B cell (primary cell): ENCODE measurements at places on chromosomes 13 and 19. TPM values are rescaled to one million over a fixed set of nuclear protein-coding genes. Genes with fewer than 3 reads are reported as not detected.

HIPK4 gene
- total RNA-seq: 0.20 TPM in 1 of 2 replicates, not detected in the other

DNA sequence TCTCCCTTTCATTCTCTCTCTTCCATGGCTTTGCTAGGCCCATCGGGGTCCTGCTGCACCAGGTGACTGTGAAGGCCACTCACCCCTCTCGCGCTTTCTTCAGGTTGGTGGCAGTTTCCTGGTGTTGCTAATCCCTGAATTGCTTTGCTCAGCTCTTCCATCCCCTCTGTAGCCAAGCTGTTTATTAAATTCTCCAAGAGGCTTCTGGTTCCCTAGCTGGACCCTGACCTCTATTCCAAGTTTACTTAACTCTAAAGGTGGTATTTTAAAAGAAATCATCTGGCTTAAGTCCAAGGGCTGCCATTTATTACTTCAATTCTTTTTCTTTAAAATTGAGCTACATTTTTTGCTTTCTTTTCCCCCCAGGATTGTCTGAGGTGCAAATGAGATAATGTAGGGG lies 32.7 kb upstream of the MICU2 start:
- DNase-seq: no peak
- H3K36me3 ChIP-seq: no peaks in the 10 kb centered on the region
- H3K27ac ChIP-seq: no peak overlapping the region
- H3K4me1 ChIP-seq: no peaks in the 10 kb centered on the region

DNA sequence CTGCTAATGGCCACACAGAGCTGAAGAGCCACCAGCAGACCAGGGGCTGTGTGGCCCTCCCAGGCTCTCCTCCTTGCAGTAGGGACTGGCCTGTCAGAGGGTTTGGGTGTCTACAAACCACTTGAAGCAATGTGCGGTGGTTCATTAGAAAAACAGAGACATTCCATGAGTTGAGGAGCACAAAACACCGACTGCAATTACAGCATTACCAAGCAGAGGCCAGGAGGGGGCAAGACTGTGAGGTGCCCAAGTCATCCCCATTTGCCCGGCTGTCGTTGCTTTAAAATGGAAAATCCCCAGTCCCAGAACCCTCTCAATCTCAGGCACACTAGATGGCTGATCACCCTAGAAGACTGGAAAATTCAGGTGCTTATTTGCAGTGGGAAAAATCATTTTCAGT lies 15.0 kb downstream of the TMTC4 start:
- no peaks in the 10 kb centered on the region for H3K27me3 ChIP-seq
- peaks cover 12% of the 10 kb centered on the region for H3K4me1 ChIP-seq
- no peak for DNase-seq
- H3K4me3 ChIP-seq: no peak overlapping the region

- H3K4me3 ChIP-seq: no peak overlapping the region
- no peaks in the 10 kb centered on the region for H3K36me3 ChIP-seq
- DNase-seq: no peak
- no peaks in the 10 kb centered on the region for H3K27me3 ChIP-seq
- H3K27ac ChIP-seq: no peak overlapping the region
- H3K4me1 ChIP-seq: no peaks in the 10 kb centered on the region
Observed at GRCh38 chr19:27754700-27755099, 1458.3 kb downstream of the UQCRFS1 start.

DNA sequence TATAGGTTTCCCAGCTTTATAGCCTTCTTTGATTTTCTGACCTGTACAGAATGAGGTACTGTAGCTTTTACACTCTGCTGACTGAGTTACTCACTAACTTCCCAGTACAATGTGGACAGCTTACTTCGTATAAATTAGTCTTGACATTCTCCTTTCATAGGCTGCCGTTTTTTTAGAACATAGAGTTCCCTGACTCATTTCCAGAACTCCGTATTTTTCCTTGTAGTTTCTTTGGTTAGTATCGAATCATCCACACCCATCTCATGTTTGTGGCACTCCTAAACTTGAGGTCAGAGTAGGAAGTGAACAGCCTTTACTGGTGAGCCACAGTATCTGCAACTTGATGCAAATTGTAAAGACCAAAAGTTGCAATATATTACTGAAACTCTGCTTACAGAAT lies 303.9 kb downstream of the SLITRK5 start:
- no peak overlapping the region for H3K4me3 ChIP-seq
- H3K4me1 ChIP-seq: no peaks in the 10 kb centered on the region
- no peaks in the 10 kb centered on the region for H3K27me3 ChIP-seq
- no peak overlapping the region for H3K27ac ChIP-seq
- no peak for DNase-seq

DNA sequence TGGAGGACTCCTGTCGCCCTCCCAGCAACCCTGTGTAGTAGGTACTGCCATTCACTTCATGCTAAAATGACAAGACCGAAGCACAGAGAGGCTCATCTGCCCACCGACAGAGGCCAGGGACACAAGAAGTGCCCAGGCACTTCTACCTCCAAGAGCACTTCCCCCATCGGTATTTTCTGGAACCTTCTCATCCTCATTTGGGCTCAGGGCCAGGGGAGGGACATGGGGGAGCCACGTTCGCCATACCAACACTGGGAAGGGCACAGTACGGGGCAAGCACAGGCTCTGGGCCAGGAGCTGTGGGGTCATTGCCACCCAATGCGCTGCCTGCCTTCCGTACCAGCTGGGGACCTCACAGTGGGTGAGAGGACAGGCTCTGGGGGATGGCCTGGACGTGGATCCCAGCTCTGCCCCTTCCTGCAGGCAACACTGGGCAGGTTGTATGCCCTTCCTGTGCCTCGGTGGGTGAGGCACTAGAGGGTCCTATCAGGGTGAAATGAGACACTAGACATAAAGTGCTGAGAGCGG lies 21.3 kb upstream of the CCNP start:
- H3K27me3 ChIP-seq: no peaks in the 10 kb centered on the region
- no peak overlapping the region for H3K4me3 ChIP-seq
- no peaks in the 10 kb centered on the region for H3K4me1 ChIP-seq

DNA sequence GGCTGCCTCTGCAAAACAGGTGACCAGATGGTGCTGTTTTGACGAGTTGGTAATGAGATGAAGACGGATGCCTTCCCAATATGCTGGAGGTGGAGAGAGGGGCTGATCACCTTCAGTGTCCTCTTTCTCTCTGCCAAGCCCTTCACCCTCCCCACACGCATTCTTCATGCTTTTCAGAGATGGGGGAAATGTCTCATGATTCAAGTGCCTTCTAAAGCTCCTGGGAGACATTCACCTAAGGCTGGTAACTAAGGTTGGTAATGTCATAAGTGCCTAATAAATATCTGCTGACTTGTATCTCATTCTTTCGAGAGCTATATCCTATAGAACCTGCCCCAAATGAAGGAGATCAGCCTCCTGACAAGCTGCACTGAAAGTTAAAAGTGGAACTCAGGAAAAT lies 86.2 kb upstream of the MBNL2 start:
- no peak overlapping the region for H3K4me3 ChIP-seq
- H3K27ac ChIP-seq: no peak overlapping the region
- H3K36me3 ChIP-seq: no peaks in the 10 kb centered on the region
- H3K27me3 ChIP-seq: no peaks in the 10 kb centered on the region
- H3K4me1 ChIP-seq: no peaks in the 10 kb centered on the region
- no peak for DNase-seq

- peak; percentile 87 for DNase-seq
- H3K27ac ChIP-seq: peak within 1 kb of the TSS; percentile 2
- no peaks in the 10 kb centered on the region for H3K27me3 ChIP-seq
- peaks cover 17% of the 10 kb centered on the region for H3K4me1 ChIP-seq
Observed at GRCh38 chr19:11798391-11799330, at the start of gene ZNF491. ZNF491 (plus strand) TSS chr19:11798523; CDS start chr19:11805954, 7,431 bp downstream.
